ENCODE measurements at places on chromosomes 6 and 20.
A peak's percentile ranks its signal among the peaks of the same experiment; 100 is the strongest.

DNA sequence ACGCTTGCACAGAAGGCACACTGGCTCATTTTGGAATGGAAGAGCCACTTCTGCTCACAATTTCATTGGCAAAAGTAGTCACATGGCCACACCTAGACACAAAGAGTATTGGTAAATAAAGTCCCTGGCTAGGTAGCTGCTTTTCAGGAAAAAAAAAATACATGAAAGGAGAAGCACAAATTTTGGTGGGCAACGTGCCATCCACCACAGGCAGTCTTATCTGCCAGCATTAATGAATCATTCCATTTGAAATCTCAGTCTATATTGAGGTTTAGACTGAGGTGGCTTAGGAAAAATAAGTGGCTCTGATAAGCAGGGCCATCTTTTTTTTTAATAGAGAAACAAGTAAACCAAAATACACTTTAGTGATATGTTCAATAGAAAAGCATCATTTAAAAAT, 44.3 kb downstream of the ADGRB3 start:
- DNase-seq = no peak

DNA sequence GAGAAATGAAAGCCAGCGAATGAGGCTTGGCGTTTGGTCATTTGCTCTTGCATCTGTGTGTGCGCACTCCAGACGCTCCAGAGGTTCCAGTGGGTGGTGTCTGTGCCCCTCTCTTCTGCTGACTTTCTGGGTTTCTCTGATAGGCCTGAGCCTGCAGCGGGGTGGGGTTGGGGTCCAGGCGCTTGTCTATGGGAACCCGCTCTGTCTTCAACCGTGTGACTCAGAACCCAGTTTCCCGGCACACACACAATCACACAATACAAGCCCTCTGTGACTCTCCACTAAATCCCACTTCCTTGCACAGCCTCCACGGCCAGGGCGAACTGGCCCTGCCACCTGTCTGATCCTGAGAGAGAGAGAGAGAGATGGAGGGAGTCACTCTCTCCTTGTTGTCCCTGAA, 24.6 kb downstream of the RBM38 start:
- DNase-seq = no peak

- no peak for DNase-seq
Observed at GRCh38 chr6:14269436-14269835, 151.9 kb downstream of the CD83 start.

GRCh38 chr6:102582569-102582968, 1189.1 kb downstream of the GRIK2 start:
- DNase-seq = no peak

- no peak for DNase-seq
Observed at GRCh38 chr6:153698637-153699036, 340.4 kb upstream of the OPRM1 start.

GRCh38 chr6:110039981-110040383, 61.9 kb downstream of the GPR6 start:
- peak; percentile 32 for DNase-seq

DNA sequence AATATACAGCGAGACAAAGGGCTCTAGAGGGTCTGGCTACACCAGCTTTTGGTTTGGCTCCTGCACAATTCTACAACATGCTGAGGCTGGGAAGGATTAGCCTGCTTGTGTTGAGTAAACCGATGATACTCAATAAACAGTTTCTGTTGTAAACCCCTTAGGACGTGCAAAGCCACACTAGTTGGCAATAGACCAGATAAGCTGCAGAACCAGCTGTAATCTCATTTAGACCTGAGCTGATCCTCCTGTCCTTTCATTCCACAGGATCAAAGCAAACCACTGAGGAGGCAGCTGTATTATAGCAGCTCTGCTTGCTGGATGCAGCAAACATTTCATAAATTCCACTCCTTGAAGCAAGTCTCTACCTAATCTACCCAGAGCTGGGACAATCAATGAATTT, 79.7 kb downstream of the MMS22L start:
- no peak for DNase-seq

DNA sequence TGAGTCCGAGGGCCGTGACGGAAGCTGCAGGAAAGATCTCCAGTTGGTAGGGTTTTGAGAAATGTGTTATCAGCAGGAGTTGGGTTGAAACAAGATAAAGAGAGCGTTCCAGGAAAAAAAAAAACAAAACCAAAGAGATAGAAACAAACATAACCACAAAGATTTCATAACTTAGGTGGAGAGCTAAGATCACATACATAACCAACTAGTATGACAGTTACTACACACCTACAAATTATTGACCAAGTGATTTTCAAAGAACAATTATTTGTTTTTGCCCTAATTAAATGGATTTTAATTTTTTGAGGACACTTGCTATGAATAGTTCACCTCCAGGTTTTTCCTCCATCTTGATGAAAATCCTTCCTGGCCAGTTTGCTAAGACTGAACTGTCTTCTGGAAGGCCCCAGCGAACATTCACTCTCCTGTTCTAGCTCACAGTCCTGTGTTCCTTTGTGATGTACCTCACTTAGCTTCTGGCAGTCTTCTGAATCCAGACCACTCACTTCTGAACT, 69.4 kb downstream of the SNX9 start:
- peak; percentile 23 for DNase-seq

GRCh38 chr6:145815309-145816274, 997 bp upstream of the FBXO30 start:
- DNase-seq = no peak

DNA sequence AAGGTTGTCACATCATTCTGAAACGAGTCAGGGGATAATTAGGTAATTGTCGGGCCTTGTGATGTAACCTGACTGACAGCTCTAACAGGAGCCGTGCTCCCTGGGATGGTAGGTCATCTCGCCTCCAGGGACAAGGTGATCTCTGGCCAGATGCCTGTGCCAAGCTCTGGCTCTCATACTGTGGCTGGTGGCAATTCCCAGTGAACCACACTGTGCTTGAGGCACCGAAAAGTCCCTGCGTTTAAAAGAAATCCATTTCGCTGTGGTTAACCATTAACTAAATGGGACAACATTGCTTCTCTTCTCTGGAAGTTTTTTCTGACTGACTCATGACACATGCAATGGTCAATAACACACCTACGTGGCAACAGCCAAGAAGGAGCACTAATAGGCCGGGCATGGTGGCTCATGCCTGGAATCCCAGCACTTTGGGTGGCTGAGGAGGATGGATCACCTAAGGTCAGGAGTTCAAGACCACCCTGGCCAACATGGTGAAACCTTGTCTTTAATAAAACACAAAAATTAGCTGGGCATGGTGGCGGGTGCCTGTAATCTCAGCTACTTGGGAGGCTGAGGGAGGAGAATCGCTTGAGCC, 669.2 kb downstream of the PRKN start:
- DNase-seq = no peak

DNA sequence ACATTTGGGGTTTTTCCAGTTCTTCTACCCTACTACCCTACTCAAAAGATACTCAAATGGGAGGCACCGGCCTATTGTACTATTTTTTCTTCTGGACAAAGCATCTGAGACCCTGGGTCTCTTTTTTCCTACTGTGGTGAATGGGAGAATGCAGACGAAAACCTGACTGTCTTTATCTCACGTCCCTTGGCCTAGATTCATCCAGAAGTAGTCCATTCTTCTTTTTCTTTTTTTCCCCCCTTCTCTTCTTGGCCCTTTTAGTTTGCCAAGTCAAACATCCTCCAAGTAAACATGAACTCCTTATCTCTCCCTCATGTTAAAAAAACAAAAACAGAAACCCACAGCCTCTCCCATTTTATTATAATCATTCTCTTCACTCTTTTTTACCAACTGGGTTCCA, 8.7 kb upstream of the ILRUN start:
- DNase-seq = no peak

DNA sequence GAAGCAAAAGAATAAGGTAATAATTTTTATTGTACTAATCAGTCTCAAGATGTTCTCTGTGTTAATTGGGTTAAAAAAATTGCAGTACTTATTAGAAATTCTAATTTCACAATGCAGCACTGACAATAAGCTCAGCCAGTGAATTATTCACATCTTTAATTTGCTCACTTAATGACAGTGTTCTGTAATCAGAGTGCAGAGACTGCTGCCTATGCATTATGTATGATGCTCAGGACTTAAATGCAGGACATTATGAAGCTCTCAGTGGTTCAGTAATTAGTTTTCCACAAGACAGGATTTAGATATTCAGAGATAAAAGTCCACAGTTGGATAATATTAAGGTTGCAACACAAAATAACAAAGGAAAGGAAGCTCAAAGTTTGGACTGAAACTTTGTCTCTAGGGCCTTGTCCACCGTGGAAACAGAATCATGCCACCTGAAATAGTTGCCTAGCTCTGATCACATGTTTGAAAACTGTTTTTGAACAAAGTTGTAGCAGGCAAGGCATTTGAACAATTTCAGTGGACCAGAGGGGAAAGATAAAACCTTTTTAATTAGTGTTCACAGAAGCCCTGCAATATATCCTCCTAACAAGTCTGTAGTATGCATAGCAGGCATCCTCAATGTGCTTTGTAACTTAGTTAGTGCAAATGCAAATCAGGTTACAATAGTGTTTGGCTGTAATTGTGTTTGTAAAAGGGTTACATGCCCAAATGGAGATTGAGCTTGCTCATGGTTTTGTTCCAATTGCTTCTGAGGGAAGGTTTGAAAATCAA, 23.7 kb upstream of the MMS22L start:
- no peak for DNase-seq

DNA sequence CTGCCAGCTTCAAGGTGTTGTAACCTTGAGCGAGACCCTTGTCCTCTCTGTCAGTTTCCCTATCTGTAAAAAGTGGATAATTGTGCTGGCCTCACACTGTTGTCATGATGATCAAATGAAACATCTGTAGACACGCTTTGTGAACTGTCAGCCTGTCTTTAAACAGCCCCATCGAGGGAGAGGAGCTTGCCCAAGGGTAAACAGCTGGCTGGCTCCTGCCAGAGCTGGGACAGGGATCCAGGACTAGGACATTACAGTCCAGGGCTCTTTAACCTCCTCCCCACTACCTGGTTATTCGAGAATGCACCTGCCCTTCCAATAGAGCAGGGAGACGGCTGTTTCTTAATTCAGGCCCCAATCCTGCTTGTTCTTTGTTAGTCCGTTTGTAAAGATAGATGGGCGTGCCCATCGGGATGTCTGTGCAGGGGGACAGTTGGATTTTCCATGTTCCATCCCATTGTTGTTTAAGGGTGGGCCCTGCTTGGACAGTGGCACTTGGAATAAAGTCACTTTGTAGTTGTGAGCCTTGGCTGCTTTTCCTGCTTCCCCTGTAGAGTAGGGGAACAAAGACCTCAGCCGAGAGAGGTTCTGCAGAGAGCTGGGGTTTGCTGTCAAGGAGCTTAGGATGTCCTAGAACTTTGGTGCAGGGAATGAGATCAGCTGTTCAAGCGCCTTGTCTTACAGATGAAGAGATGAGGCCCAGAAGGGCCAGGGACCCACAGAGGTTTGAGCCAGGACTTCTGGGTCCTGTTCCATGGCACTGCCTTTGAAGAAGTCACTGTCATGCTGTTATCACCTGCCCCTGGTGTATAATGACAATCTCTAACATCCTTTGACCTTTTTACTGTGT, 77.9 kb upstream of the MYL9 start:
- DNase-seq = no peak

DNA sequence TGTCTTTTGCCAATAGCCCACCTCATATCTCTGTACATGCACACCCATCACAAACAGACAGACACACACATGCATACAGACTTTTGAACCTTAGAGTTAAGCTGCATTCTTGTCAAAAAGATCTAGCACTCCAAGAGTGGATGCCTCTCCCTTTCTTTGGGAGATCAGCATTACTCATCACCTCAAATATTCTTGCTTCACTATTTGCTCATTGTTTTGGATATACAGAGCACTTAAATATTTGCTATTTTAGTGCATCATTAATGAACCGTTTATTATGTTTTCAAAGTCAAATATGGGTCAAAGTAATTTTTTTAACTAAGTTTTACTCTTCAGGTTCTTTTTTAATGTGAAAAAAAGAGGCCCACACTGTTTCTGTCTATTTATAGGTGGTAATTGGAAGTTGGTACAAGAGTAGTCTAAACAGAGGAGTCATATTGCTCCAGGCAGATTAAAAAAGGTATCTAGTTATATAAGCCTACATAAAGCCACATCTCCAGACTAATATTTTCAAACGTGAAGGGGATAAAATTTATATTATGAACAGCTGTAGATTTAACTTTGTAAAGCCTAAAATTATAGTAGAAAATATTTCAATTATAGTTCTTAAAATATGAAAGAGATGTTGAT, 102.6 kb downstream of the FLRT3 start:
- DNase-seq = no peak

DNA sequence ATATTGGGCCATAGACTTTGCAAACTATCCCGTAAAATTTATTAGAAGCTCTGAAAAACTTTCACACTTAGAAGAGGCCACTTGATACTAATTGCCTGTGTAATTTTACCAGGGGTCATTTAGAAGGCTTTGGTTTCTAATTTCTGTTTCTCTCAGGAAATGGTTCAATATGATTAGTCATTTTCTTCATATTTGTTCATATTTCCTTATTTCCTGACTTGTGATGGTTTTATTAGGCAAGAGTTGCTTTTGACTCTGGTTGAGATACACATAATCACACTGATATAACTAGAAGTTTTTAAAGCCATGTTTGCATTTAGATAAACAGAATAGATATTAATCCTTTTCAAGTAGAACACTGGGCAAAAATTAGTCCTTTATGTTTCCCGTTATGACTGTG, 11.8 kb upstream of the HBS1L start:
- DNase-seq = peak; percentile 28

- DNase-seq = no peak
Observed at GRCh38 chr6:118876198-118876597, 17.8 kb upstream of the ASF1A start.

DNA sequence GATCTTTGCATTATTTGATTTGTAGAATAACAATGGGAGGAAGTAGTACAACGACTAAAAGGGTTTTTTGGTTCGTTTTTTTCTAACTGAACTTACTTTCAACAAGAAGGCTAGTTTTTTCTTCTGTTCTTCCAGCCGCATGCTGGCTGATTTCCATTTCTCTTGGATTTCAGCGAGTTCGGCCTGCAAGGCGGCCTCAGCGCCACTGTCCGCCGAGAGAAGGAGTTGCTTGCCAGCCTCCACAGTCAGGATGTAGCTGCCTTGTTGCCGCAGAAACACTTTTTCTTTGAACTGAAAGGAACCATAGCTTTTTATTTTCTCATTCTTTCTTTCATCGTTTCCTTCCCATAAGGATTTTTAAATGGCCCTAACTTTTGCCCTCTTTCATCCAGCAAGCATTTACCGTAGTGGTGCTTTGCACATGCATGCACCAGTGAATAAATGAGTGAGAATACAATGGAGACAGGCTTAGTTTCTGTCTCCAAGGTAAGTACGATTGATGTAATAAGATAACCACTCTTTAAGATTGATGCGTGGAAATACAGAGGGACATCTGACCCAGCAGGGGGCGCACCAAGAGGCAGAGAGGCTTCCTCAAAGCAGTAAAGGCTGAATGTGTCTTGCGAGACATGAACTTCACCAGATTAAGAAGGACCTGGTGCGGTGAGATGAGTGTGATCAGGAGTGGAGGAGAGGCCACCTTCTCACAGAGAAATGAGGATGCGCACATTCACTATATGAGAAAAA, 398.8 kb downstream of the ESR1 start:
- no peak for DNase-seq

DNA sequence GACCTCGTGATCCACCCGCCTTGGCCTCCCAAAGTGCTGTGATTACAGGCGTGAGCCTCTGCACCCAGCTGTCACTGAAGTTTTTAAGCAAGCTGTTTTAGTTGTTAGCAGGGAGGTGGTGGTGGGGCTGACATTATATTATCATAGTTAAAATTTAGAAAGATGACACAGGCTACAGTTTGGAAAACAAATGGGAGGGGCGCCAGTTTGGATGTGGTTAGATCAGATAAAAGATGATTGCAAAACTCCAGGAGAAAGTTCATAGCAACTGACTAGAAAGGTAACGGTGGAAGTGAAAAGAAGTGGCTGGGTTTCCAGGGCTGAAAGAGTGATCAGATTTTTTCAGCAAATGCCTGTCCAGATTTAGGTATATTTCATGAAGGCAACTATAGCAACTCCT, 311.9 kb upstream of the CITED2 start:
- no peak for DNase-seq
